LNCaP clone FGC (cell line): ENCODE measurements at places on chromosomes 1 and 21.

- DNase-seq = no peak
These were observed 57.6 kb downstream of the OLFML2B start for GRCh38 chr1:161966067-161966466.

DNA sequence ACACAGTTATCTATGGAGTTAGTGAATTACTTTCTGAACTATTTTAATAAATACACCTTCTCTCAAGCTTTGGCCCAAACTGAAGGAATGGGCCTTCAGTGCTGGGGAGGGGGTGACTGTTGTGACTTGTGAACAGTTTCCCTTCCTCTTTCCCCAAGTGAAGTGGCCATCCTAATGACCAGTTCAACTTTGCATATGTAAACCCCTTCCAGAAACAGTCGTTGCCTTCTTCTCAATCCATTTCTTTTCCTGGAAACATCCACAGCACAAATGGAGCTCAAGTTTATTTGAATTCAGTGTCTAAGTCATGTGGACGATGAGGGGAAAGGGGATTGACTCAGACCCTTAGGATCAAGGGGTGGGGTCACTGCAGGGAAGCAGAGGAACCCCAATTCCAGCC lies 1.3 kb upstream of the INPP5B start:
- no peak for DNase-seq

GRCh38 chr1:4830707-4831106 lies 176.3 kb downstream of the AJAP1 start:
- DNase-seq = no peak

GRCh38 chr1:68217060-68217554 lies 15.2 kb downstream of the WLS start:
- DNase-seq = no peak

- no peak for DNase-seq
These were observed 19.5 kb downstream of the MAP7D1 start for GRCh38 chr1:36175137-36176095.

- no peak for DNase-seq
These were observed 22.2 kb downstream of the RUNX1 start for GRCh38 chr21:35026617-35027562.

DNA sequence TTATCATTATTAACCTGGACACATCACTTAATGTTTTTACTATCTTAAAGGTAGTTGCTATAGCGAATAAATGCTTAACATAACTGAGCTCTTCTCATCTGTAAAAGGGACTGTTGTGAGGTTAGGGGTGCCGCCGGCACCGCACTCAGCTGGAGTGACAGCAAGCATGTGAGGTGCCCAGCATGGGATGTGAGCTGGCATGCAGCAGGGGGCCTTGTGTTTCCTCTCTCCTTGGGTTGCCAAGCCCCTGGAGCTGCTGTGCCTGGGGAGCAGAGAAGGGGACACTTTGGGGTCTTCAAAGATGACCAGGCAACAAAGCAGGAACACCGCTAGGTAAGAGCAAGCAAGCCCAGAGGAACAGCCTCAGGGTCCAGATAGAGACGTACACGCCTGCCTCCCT lies 2.1 kb upstream of the ZC3H12A start:
- no peak for DNase-seq

DNA sequence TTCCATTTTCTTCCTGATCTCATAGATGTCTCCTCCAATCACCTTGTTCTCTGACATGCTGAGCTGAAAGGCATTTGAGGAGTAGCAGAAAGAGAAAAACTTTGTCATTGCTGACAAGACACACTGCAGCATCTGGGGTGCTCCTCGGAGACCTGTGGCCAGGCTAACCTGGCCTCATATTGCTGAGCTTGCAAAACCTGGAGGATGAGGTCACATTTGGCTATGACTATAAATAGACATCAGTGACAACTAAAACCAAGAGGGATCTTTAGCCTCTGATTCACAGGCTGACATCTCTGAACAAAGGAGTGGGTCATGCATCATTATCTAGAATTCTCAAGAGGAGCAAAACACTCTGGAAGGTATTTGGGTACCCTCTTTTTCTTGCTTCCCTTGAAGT lies 83.7 kb downstream of the PROX1 start:
- DNase-seq = no peak

DNA sequence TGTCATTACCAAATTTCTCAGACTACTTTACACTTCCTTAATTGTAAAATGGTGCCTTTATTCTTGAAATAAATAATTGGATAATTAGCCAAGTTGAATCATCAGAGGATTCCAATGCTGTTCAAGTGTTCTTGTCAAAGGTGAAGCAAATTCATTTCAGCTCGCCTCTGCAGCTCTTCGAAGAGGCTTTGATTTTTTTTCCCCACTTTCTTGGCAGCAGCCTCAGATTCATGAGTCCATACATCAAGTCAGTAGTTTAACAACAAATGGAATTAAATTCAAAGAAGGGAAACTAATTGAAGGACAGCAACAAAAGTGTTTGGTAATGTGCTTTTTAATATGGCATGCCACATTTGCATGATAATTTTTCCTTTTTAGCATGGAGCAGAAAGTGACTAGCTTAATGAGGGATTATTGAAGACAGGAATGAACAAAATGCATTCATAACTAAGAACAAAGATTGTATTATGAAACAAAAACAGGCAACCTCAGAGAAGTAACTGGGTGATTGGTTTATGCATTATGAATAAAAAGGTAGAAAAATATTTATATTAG lies 239.0 kb downstream of the USH2A start:
- no peak for DNase-seq

DNA sequence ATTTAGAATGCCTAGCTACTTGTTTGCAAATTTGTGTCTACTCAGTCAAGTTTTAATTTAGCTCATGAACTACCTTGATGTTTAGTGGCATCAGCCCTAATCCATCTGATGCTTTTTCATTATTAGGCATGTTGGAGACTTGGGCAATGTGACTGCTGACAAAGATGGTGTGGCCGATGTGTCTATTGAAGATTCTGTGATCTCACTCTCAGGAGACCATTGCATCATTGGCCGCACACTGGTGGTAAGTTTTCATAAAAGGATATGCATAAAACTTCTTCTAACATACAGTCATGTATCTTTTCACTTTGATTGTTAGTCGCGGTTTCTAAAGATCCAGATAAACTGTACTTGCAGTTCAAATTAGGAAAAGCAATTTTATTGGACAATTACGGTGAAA lies 7.6 kb downstream of the SOD1 start:
- no peak for DNase-seq

- DNase-seq = no peak
These were observed 72.4 kb downstream of the ATP5PO start for GRCh38 chr21:33843216-33843615.

- DNase-seq = no peak
These were observed 310.1 kb downstream of the DPYD start for GRCh38 chr1:97610748-97611147.

DNA sequence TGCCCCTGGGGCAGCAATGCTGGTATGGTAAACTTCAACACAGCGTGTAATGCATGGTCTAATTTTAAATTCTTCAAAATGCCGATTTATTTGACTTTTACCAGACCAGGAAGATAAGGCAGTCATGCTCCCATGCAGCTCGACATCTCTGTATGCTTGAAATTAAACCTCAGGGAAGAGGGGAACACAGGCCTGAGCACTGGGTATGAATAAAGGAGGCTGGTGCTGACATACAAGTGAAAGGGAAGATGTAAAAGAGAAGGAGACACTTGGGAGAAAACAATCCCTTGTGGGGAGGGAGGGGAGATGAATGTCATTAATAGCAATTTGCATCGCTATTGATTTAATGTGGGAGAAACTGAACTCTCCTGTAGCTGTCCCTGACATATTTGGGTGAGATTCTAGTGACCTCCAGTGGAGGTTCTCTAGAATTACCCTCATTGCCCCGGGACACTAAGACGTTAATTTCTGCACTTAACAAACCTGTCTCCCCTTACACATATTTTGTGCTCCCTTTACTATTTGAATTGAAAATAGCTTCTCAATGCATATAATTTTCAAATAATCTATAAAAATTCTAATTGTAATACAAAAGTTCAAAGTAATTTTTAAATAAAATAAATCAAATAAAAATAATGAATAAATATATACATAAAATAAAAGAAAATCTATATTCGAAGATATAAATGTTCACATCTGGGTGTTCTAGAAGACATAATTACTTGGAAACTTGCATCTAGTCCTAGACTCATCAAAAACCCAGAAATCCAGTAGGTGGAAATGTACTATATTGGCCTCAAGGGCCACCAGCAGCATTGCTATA lies 283.1 kb downstream of the LMX1A start:
- DNase-seq = peak; percentile 39

GRCh38 chr1:180628646-180629045 lies 3.2 kb upstream of the XPR1 start:
- no peak for DNase-seq

DNA sequence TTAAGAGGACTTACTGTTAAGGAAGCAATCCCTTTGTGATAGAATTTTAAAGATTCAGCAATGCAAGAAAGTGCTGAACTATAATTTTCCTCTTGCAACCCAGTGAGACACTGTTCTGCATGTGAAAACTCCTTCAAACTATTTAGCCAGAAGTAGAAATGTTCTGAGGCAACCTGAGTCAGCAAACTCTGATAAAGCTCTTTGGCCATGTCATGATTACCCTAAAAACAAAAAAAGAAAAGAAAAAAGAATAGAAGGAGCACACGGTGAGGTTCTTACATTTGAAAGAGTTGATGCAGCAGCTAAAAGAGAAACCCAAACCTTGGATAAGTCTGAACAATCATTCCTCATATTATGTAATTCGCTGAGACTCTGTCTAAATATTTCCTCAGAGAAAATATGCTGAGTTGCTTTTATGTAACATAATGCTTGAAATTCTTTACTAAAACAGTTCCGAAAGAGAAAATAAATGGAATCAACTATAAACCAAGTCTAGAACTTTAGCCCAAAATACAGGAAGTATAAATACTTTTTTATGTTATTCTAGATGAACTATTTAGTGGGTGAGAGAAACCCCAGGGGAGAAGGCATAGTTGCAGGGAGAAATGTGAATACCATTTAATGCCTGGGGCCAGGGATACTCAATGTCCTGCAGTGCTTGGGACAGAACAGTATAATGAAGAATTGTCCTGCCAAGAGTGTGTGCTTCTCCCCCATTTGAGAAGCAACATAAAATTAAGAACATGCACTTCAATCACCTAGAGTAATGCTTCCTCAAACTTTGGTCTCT lies 60.0 kb downstream of the INTS7 start:
- DNase-seq = no peak

DNA sequence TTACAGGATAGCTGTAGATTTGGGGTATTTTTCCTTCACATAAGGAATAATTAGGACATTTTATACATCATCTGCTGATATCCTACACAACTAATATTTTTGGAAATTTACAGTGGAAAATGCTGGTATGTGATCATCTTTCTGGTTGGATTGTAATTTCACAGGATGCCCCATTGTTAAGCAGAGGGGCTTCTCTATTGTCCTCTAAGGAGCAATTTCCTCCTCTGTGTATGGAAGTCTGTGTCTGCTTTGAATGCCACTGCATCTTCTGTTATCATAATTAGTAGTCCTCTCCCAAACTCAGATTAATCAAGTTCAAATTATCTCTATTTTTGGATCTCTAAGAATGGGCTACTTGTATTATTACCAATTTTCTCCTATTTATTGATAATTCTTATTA lies 988.1 kb upstream of the B3GALT2 start:
- no peak for DNase-seq

GRCh38 chr1:28887835-28888682 lies 26.3 kb upstream of the EPB41 start:
- DNase-seq = no peak

DNA sequence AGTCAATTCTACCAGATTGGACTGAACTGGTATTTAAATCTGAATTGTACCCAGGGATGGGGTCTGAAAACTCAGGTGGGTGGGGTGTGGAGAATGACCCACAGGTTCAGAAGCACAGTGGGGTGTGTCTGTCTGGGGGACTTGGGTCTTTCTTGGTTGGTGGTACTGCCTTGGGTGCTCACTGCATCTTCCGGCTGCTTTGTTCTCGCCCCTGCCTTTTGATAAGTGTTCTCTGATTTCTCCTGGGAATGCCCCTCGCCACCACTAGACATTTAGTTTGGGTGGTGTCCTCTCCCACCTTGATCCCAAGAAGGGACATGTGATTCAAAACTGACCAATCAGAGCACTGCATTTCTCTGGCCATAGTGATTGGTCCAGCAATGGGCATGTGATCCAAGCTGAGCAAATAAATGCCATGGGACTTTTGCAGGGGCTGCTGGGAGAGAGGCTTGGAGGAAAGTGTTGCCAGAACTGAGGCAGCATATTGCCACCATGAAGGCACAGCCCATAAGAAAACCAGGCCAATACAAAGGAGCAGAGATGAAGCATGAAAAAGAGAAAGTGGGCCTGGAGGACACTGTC lies 270.5 kb downstream of the NPHP4 start:
- DNase-seq = no peak

DNA sequence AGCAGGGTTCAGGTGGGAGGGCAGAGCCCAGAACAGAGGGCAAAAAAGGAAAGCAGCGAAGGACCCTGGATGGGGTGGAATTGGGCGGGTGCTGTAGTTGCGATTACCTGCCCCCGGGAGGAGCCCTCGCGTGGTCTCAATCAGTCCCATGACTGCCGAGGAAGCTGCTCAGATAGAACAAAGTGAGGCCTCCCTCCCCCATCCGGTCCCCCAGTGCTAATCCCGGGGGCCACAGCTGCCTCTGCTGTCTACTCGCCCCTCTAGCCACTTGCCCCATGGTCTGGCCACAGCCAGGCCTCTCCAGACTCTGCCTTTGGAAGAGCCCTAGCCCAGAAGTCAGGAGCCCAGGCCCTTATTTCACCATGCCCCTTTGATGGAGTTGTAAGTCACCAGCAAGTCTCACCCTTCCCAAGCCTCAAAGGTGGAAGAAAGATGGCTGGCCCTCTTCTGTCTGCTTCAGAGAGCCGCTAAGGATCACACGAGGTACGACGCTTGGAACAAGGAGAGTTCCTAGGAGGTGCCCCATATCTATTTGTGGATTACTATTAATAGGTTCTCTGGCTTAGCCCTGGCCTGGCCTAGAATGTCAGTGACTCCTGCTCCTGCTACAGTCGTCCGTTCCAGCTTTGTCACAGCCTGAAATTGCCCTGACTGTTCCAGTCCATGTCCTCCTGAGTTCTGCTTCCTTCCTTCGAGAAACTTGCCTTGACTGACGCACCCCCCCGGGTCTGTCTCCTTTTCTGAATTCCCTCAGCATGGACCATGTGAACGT lies 16.4 kb downstream of the ECHDC2 start:
- DNase-seq = no peak

DNA sequence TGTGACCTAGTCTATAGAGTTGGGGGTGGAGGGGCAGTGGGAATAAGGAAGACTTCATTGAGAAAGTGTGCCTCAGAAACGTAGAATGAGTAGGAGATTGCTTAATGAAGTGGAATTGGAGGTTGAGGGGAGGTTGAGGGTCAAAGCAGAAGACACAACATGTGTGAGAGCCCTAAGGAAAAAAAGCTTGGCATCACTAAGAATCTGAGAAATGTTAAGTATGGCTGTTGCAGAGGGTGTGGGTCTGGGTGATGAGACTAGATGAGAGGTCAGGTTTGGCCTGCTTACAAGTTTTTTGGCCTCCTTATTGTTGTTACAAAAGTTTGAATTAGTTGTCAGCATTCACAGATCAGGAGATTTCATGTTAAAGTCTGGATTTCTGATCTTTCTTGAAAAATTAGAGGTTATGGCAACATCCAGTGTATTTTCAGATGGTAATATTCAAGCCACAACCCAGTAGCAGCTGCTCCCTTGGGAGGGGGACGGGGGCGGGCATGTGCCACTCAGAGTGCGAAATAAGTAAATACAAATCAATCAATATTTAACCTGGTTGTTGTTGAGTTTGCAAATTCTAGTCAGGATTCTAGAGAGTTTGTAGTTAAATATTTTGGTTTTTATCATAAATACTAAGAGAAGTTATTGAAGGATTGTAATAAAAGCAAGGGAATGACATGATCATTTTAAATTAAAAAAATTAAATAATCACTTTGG lies 4.3 kb downstream of the MAN1A2 start:
- DNase-seq = no peak

GRCh38 chr1:115071012-115071664 lies 18.2 kb downstream of the TSPAN2 start:
- no peak for DNase-seq
